ENCODE measurements at places on chromosomes 4 and X. TPM values are rescaled to one million over a fixed set of nuclear protein-coding genes. Genes with fewer than 3 reads are reported as not detected.

Gene GAGE2A
- total RNA-seq = not detected

Gene COX7B2
- total RNA-seq = not detected

Gene TAPT1
- 8.8 TPM for total RNA-seq

Gene FGFBP2
- not detected for total RNA-seq

Gene TSR2
- 5.9 TPM for total RNA-seq

Gene CXCL3
- 3.7 TPM for total RNA-seq

Gene PTCHD1
- total RNA-seq = not detected

Gene TMEM156
- total RNA-seq = not detected

Gene AFM
- total RNA-seq = not detected

Gene MAMLD1
- 0.73 TPM for total RNA-seq
